Esophagus (tissue), 2 donors: ENCODE measurements at places on chromosomes 5 and 9. TPM values are rescaled to one million over a fixed set of nuclear protein-coding genes. Genes with fewer than 3 reads are reported as not detected.

Gene MED10
- polyA plus RNA-seq, result 34.4 TPM

Gene CARTPT
- not detected for polyA plus RNA-seq

Gene ORM1
- polyA plus RNA-seq, result not detected

Gene SPTLC1
- 57.1 TPM for polyA plus RNA-seq

Gene KIF12
- polyA plus RNA-seq, result 0.20 TPM

Gene CDKN2B-AS1
- polyA plus RNA-seq, result 0.28 TPM

Gene ENTPD2
- 1.5 TPM for polyA plus RNA-seq

Gene BRD9
- 20.6 TPM for polyA plus RNA-seq

Gene UNC13B
- 15.6 TPM for polyA plus RNA-seq

Gene MARCHF3
- 2.4 TPM for polyA plus RNA-seq

Gene SPOCK1
- 0.86 TPM for polyA plus RNA-seq

Gene SLC6A7
- not detected for polyA plus RNA-seq

Gene OTP
- polyA plus RNA-seq, result not detected

Gene PRRX2
- 3.6 TPM for polyA plus RNA-seq

Gene NTRK2
- polyA plus RNA-seq, result 1.2 TPM

Gene PKN3
- polyA plus RNA-seq, result 3.5 TPM

Gene HAVCR1
- polyA plus RNA-seq, result not detected

Gene SLCO4C1
- polyA plus RNA-seq, result not detected

Gene SPATA6L
- 1.4 TPM for polyA plus RNA-seq

Gene ANKRD18A
- polyA plus RNA-seq, result 7.1 TPM

Gene PCDHAC1
- polyA plus RNA-seq, result 0.01 TPM

Gene STPG3
- not detected for polyA plus RNA-seq

Gene PITX1
- polyA plus RNA-seq, result 485 TPM

Gene SHC3
- polyA plus RNA-seq, result 0.19 TPM

Gene CDHR2
- polyA plus RNA-seq, result 0.01 TPM

Gene GADD45G
- polyA plus RNA-seq, result 19.8 TPM

Gene IFNA2
- polyA plus RNA-seq, result not detected

Gene EQTN
- not detected for polyA plus RNA-seq

Gene PCDHB14
- 0.67 TPM for polyA plus RNA-seq

Gene PCA3
- 0.35 TPM for polyA plus RNA-seq

Gene PFN3
- 0.21 TPM for polyA plus RNA-seq

Gene BSPRY
- polyA plus RNA-seq, result 27.5 TPM

Gene ELAVL2
- polyA plus RNA-seq, result 0.02 TPM

Gene TRPM3
- 0.02 TPM for polyA plus RNA-seq

Gene ANXA2R
- 2.3 TPM for polyA plus RNA-seq

Gene SV2C
- polyA plus RNA-seq, result 0.43 TPM

Gene RNF183
- polyA plus RNA-seq, result 2.3 TPM

Gene CCL27
- polyA plus RNA-seq, result 0.16 TPM

Gene SLC34A1
- polyA plus RNA-seq, result 0.49 TPM

Gene RFESD
- 1.1 TPM for polyA plus RNA-seq

Gene FOXD4L6
- polyA plus RNA-seq, result 0.04 TPM

Gene AFAP1L1
- 2.6 TPM for polyA plus RNA-seq

Gene IFNE
- 2.0 TPM for polyA plus RNA-seq

Gene CHSY3
- 0.02 TPM for polyA plus RNA-seq

Gene PTGES2
- polyA plus RNA-seq, result 59.0 TPM

Gene GRXCR2
- 0.04 TPM for polyA plus RNA-seq

Gene AIF1L
- polyA plus RNA-seq, result 59.3 TPM

Gene FBXL7
- polyA plus RNA-seq, result 4.4 TPM

Gene TMEM250
- 25.7 TPM for polyA plus RNA-seq
